Esophagus muscularis mucosa (tissue), 4 donors: ENCODE measurements at places on chromosomes 2 and 18. TPM values are rescaled to one million over a fixed set of nuclear protein-coding genes. Genes with fewer than 3 reads are reported as not detected.

- DNase-seq = no peak
Observed at GRCh38 chr2:228983700-228984099, 287.4 kb downstream of the PID1 start.

GRCh38 chr2:202035941-202036372 lies 2.3 kb downstream of the FZD7 start:
- DNase-seq = no peak

GRCh38 chr2:220748875-220749479 lies 823.1 kb downstream of the EPHA4 start:
- DNase-seq = no peak

DNA sequence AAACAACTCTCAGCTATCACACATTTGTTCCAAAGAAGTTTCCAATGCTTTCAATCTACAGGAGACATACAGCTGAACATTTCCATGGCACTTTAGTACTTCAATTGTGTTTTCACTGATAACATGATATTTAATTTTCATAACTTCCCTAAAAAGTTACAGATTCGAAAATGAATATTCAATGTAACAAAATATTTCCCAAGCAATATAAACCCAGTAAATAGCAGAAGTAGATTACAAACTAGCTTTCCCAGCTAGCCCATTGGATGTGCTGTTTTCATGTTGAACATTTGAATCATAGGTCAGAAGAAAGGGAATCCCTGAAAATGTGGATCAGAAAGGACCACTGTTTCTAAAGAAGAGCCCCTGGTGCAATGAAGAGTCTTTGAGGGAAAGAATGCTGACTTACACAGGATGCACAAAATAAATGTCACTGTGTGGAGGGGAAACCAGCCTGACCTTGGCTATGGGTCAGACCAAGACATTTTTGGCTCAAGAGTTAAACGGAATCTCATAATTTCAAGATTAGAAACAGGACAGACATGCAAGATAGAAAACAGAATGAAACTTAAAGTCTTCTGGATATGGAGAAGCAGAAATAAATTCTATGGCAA lies 22.5 kb downstream of the CYTIP start:
- no peak for DNase-seq

DNA sequence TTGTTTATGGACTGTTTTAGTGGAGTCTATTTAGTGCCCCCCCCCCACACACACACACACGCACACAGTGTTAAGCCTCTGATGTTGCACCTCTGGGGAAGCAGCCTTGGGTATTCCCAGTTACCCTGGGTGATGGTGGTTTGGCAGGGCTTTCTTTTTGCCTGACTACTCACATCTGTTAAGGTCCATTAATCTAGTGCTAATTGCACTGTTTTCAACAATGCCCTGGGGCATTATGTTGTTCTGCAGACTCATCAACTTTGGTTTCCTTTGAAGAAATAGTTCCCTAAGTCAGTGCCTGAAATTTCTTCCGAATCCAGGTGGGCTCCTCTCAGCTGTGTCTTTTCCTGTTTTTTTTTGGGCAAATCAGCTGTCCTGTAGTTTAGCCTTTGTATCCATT lies 34.7 kb downstream of the SPOPL start:
- DNase-seq = no peak

DNA sequence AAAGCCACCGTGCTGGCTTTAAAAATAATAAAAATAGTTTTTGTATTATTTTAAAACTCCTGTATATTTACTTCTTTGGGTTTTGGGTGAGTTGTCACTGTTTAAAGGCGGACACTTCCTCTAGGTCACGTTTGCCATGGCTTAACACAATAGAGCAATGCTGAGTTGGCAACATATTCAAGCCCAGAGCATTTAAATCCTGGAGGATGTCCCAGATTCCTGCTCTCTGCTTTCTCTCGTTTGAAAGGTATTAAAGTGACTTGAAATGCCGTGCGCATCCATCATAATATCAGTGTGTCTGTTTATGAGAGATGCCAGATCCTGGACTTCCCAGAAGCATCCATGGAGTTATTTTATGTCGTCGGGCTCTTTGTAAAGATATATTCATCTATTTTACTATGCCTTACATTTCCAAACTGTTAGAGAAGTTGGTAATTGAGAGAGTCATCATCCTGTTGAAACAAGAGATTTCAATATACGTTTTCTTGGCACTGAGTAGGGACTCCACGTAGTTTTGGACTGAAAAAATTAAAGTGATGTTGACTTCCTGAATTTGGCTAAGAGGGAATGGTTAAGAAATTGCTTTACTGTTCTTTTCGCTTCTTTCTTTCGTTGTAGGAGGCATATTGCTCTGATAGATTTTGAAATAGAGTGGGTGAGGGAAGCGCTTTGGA lies 150.6 kb downstream of the ZNF236 start:
- no peak for DNase-seq

- DNase-seq = no peak
Observed at GRCh38 chr2:190887089-190887488, 6.5 kb downstream of the GLS start.

GRCh38 chr2:175792881-175793280 lies 209.2 kb downstream of the LNPK start:
- no peak for DNase-seq

SOWAHC gene
- total RNA-seq = 46.6 TPM

TUBA4B gene
- total RNA-seq = not detected
